ENCODE measurements at places on chromosomes 5 and 9.

DNA sequence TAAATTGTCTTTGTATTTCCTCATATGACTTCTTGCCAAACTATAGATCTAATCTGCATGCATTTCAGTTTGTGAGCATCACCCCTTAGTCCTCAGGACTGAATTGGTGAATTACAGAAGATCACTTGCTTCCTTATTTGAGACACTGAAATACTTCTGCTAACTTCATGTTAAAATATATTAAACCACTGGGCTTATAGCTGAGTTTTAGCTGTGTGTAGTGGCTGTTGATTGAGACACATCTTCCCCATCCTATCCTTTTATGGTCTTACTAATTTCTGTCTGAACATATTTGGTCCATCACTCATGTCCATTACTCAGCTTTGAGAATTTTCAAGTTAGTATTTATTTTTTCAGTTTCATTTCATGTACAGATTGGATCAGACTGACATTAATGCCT, 295.9 kb downstream of the PSAT1 start:
- no peak for DNase-seq

GRCh38 chr9:116461632-116462031, 225.5 kb upstream of the TRIM32 start:
- no peak for DNase-seq

GRCh38 chr5:151213803-151214613, 9.9 kb downstream of the CCDC69 start:
- peak; percentile 94 for DNase-seq

DNA sequence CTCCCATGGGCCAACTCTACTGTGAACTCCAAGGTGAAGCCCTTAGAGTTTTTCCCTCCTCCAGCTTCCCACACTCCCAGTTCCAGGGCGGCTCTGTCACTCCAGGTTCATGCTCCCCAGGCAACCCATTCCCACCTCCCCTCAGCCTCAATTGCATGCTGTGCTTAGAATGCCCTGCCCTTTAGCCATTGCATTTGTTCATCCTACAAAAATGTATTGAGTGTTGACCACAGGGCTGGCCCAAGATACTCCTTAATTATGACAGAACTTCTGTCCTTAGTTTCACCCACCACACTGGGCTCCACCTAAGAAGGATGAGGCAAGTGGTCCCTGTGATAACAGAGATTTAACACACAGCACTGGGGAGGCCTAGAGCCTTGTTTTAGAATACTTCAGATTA, 236.1 kb downstream of the ADAMTSL1 start:
- no peak for DNase-seq

DNA sequence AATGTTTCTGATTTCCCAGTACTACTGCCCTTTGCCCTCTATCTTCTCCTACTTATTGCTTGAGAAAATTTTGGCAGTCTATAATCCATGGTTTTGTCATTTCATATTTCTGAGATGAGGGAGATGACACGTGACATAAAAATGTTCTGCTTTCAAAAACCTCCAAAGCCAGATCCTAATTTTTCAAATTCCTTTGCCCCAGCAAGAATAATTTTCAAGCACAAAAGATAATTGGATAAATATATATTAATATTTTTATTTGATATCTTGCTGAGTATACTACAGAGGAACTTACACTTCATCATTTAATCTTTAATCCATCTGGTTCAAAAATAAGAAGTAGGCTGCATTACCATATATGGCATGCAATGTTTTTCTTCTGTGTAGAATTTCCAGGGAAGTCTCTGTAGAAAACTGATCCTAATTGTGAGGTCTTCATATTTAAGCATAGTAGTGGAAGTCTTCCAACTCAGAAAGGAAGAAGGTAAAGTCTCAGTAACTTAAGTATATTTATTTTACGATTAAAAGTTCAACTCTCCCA, 1738.8 kb downstream of the EFNA5 start:
- DNase-seq: no peak

GRCh38 chr9:130444565-130445221, at the start of gene ASS1:
Gene ASS1, plus strand, starts transcription at chr9:130444961. Its CDS starts 7,268 bp downstream, at chr9:130452229.
- DNase-seq: peak; percentile 64

DNA sequence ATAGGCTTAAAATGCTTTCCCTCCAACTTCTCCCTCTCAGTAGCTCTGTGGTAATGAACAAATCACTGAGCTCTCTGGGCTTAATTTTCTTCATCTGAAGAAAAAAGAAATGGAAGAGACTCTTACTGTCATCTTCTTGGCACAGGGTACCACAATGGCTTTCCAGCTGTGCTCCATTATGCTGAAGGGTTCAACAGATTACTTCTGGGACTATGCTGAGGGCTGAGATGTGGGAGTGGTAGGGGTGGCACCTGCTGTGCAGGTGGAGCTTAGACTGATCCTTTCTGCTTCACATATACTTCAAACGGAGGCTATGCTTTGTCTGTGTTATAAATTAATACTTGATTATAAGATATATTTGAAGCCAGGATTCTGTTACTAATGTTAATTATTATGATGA, 840.2 kb upstream of the C9orf72 start:
- no peak for DNase-seq

GRCh38 chr9:4197548-4197947, 102.3 kb downstream of the GLIS3 start:
- no peak for DNase-seq

DNA sequence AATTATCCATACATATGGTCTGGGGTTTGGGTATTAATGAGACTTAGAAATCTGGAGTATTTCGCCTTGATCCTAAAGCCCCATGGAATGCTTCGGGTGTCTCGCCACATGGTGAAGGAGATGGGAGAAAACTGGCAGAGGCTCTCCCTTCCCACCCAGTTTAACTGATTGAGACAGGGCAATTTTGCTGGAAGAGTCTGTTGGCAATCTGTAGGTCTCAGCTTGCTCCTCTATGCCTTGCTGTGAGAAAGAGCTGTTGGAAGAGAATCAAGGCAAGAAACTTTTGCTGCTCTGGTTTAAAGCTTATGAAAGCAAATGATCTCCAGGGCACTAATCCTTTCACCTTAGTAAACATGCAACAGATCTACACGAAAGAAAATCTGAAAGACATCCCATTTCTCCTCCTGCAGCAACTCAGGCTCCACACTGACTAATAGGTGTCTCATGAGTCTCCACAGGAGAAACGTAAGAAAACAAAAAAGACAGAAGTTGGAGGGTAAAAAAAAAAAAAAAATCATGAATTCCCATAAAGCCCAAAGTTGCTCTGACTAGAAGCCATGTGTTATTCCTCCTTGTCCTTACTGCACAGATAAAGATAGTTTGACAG, 369.9 kb downstream of the EFNA5 start:
- DNase-seq: no peak

DNA sequence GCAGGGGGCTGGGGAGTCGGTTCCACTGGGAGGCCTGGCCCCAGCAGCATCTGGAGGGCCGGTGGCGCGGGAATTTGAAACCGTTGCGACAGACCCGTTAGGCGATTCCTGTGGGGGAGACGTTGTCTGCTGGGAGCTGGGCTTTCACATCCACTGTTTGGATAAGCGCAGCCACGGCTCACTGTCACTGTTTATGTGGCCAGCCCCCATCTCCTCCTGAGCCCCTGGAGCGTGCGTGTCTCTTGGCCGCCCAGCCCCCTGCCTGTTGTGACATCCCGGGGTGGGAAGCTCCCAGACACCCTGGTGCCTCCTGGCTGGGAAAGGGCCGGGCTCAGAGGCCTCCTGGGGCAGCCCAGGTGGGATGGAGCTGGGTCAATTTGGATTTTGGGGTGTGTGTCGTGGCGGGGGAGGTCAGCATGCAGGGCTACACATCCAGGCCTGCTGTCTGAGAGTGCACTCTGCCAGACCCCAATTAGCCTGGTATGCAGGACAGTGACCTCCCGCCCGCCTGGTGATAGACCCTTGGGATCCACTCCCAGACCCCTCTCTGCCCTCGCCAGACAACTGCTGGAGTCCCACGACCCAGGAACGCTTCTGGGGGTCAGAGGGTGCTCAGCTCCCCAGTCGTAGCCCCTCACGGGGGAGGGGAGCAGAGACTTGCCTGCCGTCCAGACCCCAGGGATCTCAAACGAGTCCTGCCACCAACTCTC, 62.0 kb upstream of the RNU6ATAC start:
- no peak for DNase-seq

GRCh38 chr5:54440456-54440893, 15.0 kb upstream of the HSPB3 start:
- DNase-seq: peak; percentile 63

- DNase-seq: no peak
Measured at GRCh38 chr5:41817625-41818301, 52.5 kb downstream of the OXCT1 start.

Measured in activated naive CD4-positive, alpha-beta T cell treated with anti-CD3 and anti-CD28 coated beads, Interleukin-2, amount 10 ng/mL, durations not matched to agents 7 days and 5 days (primary cell).